Muscle of leg (tissue), 16 donors: ENCODE measurements at places on chromosomes 13 and 19.
A peak's percentile ranks its signal among the peaks of the same experiment; 100 is the strongest.

DNA sequence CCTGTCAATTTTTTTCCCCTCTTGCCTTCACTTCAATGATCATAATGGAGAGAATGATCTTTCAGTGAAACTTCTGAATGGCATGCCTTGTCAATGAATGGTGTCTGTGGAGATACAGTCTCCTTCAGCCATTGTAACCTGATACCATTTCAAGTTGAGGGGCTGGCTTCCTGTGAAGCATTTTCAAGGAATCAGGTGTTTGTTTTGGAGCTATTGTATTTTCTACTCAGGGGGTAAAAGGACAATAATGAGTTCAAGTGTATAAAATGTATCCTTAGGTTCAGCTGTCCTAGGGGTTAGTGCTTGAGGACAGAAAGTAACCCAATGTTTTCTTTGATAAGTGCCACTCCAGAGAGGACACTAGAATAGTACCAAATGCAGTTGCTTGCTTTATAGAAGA is 23.8 kb upstream of the CBY2 start:
- H3K4me3 ChIP-seq = no peak overlapping the region
- no peaks in the 10 kb centered on the region for H3K36me3 ChIP-seq
- H3K4me1 ChIP-seq = no peaks in the 10 kb centered on the region
- H3K27ac ChIP-seq = no peak overlapping the region
- no peak for DNase-seq
- H3K27me3 ChIP-seq = no peaks in the 10 kb centered on the region

DNA sequence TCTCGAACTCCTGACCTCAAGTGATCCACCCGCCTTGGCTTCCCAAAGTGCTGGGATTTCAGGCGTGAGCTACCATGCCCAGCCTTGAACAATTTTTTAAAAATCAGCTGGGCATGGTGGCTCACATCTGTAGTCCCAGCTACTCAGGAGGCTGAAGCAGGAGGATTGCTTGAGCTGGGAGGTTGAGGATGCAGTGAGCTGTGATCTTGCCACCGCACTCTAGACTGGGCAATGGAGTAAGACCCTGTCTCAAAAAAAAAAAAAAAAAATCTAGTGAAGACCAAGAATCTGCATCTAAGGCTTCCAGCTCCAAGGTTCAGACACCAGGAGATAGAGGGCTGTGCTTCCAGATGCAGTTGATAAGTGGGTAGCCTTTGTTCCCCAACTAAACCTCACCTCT is 17.1 kb downstream of the DNASE2 start:
- H3K4me1 ChIP-seq = peaks cover 10% of the 10 kb centered on the region
- no peak overlapping the region for H3K27ac ChIP-seq
- no peak for DNase-seq
- H3K4me3 ChIP-seq = no peak overlapping the region

DNA sequence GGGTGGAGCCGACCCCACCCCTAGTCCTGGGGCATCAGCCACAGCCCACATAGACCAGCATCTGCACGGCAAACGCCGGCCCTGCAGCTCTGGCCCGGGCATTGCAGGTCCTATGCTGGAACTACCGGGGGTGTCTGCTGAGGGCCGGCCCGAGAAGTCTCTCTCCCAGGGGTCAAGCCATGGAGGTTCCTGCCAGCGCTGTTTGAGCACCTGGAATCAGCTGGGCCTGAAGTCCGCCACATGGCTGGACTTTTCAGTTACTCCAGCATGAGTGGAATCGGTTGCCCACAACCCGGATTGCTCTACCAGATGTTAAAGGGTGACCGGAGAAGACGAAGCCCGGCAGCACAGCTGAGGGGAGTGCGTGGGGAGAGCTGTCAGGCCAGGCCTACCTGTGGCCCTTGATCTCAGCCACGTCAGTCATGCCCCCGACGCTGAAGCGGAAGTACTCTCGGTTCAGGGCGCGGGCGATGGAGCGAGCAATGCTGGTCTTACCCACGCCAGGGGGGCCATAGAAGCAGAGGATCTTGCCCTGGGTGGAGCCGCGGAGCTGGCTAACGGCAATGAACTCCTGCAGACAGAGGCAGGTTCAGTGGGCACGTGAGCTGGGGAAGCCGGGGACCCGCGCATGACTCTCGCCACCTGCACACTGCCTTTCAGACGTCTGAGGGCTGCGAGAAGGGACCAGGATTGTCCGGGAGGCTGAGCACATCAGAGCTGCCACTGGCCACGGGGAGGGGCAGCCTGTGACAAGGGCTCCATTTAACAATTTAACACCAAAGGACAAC is 8.7 kb downstream of the RPL36 start:
- no peak for DNase-seq
- H3K4me1 ChIP-seq = peaks cover 22% of the 10 kb centered on the region
- H3K27me3 ChIP-seq = no peaks in the 10 kb centered on the region

DNA sequence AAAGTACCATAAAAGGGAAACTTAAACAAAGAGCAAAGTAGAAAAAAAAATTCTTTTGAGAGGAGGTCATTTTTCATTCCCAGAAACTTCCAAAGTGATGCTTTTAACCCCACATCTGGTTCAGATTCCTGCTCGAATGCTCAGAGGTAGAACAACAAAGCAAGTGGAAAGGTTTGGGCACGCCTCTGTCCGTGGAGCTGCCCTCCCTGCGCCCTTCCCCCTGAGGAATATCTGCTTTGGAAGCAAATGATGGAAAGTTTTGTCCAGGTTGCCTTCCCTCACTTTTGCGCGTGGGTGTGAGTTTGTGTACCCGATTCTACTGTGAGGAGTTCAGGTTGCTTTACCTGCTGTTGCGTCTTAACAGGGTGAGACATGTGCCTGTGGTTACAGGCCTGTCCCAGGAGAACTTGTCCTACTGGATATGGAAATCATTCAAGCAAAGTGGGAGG is 110.2 kb downstream of the KLF5 start:
- DNase-seq = no peak
- H3K36me3 ChIP-seq = no peaks in the 10 kb centered on the region
- no peak overlapping the region for H3K27ac ChIP-seq
- no peaks in the 10 kb centered on the region for H3K4me1 ChIP-seq
- H3K4me3 ChIP-seq = no peak overlapping the region
- no peaks in the 10 kb centered on the region for H3K27me3 ChIP-seq

GRCh38 chr19:58392945-58393724 is 2.3 kb upstream of the RNF225 start:
- H3K36me3 ChIP-seq = peaks cover 58% of the 10 kb centered on the region
- DNase-seq = no peak
- H3K27ac ChIP-seq = no peak overlapping the region
- peaks cover 35% of the 10 kb centered on the region for H3K27me3 ChIP-seq
- H3K4me1 ChIP-seq = peaks cover 7% of the 10 kb centered on the region

DNA sequence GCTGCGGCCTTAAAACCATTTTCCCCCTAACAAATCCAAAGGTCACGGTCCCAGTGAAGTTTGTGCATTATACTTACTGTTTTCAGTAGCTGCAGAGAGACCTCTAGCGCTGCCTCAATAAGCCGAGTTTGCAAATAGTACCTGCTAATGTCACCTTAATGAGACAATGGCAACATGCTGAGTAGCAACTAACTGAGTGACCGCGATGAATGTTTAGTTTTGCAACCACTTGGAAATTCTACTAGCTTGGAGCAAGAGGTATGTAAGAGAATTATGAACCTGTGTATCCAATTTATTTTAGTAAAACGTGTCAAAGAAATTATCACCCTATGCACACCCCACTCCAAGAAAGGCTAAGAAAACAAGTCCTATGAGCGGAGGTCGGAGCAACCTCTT is 1.2 kb downstream of the KPNA3 start:
- DNase-seq = peak; percentile 59
- peaks cover 4% of the 10 kb centered on the region for H3K4me1 ChIP-seq
- H3K36me3 ChIP-seq = no peaks in the 10 kb centered on the region
- H3K27me3 ChIP-seq = no peaks in the 10 kb centered on the region
- peak overlapping the region; percentile 68 for H3K4me3 ChIP-seq

DNA sequence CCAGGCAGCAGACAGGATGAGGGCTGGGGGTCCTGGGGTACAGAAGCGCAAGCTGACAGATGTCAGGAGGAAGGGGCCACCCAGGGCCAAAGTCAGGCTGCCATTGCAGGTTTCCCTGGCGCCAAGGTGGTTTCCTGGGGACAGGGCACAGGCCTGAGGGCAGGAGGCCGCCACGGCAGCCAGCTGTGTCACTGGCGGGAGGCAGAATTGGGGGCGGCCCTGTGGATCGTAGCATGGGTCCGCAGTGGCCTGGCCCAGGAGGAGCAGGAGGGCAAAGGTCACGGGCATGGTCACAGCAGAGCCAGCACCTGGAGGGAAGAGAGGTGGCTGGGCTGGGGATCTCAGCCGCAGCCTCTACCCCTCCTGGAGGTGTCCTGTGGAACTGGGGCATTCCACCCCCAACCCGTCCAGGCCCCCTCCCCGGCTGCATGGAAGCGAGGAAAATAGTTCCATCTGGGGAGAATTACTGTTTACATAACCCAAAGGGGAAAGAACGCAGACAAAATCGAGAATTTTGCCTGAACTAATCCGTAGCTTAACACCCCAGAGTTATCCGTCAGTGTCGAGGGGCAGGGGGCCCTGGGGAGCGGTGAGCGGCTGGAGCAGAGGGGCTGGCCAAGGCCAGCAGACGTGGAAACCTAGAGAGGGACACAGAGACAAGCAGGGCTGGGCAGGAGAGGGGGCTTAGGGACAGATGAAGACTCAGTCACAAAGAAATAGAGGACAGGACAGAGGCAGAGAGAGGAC is 1.9 kb downstream of the NTN5 start:
- no peak overlapping the region for H3K4me3 ChIP-seq
- no peaks in the 10 kb centered on the region for H3K36me3 ChIP-seq
- H3K4me1 ChIP-seq = peaks cover 38% of the 10 kb centered on the region
